ENCODE measurements at places on chromosomes 7 and 10.

DNA sequence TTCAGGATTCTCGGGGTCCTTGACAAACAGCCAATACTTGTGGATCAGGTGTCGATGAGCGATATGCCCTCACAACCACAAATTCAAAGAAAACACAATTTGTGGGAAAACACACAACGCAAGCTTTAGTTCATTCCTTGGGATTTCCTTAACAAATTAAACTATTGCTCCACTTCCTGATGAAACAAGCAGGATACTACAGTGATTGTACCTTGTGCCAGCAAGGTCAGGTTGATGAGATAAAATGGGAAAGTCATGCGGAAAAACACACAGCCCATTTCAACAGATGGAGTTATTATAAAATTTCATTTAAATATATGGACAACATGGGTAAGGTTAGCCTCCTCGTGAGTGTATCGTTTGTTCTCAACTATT is 8.8 kb upstream of the RHOBTB1 start:
- DNase-seq: no peak

- no peak for DNase-seq
Observed at GRCh38 chr7:18445483-18445882, 50.1 kb upstream of the HDAC9 start.

DNA sequence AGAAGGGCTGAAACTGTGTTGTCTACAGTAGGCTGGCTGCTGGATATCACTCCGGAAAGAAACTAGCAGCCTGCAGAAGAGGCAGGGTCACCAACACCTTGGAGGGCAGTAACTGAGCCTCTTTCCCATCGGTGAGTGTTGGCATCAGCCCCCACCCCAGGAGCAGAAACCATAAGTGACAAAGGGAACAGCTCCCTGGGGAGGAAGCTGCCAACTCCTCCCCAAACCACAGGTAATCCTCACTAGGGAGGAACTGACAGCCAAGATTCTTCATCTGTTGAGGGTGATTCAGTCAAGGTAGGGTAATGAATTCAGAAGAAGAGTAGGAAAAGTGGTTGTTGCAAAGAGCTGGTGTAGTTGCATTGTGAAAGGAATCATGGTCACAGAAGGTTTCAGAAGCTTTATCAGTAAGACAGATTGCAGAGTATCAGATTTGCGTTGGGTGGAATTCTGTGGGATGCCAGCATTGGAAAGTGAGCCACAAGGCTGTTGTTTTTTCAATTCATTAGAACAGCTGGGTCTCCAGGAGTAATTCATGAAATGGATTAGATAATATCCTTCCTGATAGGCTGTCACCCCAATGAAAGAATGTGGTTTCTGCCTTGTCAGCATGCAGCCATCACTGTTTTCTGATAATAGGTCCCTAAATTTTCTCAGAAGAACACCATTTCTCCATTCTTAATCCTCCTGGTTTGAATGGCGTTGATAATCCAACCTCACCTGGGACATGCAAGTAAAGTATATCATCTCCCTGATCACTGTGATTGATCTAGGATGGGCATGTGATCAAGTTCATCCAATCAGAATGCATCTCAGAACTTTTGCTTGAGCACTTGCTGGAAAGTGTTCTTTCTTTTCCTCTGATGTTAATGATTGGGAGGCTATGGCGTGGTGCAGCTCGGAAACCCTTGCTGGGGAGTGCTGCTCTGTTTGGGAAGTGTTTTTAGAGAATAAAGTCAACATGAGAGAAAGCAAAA is 75.0 kb upstream of the CTBP2 start:
- no peak for DNase-seq

DNA sequence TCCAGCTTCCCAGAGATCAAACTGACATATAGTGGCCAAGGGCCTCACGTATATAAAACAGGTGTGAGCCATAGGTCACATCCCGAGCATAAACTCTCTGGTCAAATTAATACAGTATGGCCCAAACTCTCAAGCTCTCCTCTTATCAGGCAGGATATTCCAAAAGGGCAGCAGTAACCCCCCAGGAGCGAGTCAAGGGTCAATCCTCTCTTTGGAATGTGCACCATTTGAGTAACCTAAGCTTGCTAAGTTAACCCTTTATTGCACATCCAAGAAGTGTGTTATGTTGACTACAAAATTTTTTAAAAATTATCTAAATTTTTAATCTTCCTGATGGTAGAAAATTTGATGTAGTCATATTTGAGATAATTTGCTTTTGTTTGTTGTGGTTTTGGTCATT is 4.5 kb upstream of the TRIM24 start:
- no peak for DNase-seq

- no peak for DNase-seq
Observed at GRCh38 chr7:12771378-12771877, 84.0 kb downstream of the ARL4A start.

GRCh38 chr10:106788982-106789381 is 375.5 kb downstream of the SORCS1 start:
- no peak for DNase-seq

DNA sequence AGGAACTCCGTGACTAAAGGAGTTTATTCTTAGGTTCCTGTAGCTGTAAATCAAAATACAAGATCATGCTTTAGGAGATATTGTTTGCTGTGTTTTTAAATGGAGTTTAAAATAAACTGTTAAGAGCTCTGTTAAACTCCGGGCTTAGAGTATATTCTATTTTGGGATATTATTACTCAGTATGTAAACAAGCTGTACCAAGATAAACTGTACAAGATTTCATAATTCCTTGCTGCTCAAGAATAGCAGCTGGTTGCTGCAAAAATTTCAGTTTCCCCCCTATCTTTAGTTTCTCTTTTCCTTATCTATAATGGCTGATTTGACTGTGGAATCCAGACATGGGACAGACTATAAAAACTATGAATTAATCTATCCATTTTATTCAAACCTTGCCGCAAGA is 215.7 kb downstream of the HTR7 start:
- DNase-seq: no peak

DNA sequence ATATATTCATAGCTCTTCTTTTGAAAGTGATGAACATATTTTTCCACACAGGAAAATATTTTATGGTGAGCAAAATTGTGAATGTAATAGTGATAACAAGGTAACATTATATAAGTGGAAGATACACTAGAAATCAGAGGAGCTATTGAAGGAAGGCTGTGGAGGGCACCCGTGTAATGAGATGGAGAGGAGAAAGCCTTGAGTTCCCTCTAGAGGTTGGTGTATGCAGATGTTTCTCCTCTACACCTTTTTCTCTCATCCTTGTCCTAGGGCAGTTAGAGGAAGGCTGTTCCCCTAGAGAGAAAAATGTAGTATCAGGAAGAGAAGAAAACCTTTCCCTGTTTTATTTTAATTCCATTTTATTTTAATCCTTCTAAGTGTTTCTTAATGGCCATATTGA is 54.6 kb upstream of the NRG3 start:
- DNase-seq: no peak
